Activated CD8-positive, alpha-beta memory T cell treated with anti-CD3 and anti-CD28 coated beads for 1 hour (primary cell): ENCODE measurements at places on chromosomes 11 and 22.

DNA sequence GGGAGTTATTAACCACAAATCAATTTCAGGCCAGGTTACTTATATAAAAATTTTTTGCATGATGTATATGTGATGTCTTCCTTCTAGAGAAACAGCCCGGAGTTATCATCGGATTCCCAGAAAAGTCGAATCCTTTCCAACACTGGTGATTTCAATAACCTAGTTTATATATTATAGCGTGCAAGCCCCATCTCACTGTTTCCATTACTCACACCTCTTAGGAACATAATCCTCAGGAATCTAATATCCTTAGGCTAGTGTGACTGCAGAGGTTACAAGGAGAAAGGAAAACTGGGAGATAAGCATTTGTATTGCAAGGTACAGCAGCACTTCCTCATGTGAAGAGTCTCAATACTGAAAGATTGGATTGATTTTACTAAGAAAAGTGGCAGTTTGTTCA is 20.3 kb downstream of the ARHGAP20 start:
- no peak for DNase-seq

DNA sequence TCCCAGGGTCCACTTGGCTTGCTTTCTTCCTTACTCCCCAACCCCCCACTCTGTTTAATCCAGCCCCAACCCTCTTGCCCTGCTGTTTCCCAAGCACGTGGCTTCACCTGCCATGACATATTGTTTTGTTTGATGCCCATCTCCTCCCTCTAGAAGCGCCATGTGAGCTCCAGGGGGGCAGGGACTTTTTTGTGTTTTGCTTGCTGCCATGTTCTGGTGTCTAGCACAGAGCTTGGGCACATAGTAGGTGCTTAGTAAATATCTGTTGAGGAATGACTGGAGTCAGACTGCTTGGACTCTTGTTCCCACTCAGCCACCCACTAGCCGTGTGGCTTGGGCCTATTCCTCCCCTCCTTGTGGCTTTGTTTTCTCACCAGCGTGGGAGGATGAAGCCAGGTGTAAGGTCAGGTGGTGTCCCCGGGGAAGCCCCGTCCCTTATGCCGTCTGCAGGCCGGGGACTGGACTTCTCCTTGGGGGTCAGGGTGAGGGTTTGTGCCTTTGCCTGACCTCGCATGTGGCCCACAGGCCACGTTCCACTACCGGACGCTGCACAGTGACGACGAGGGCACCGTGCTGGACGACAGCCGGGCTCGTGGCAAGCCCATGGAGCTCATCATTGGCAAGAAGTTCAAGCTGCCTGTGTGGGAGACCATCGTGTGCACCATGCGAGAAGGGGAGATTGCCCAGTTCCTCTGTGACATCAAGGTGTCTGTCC is 3.8 kb downstream of the AIP start:
- no peak for DNase-seq

DNA sequence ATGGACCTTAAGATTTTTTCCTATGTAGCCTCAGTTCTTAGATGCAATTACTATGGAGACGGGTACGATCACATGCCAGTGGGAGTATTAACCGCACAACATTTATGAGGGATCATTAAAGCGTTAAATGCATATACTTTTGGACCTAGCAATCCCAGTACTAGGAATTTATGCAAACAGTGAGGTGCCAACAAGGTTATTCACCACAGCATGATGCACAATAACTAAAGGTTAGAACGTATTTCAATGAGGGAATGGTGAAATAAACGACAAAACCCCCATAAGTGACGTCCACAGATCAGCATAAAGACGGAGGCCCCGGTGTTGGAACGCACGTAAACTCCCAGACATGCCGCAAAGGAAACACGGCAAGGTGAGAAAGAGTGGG is 539 bp downstream of the SIRT3 start:
- DNase-seq, result no peak

- no peak for DNase-seq
These were observed 115.6 kb downstream of the DSCAML1 start for GRCh38 chr11:117681438-117681837.

GRCh38 chr11:64759722-64760719 is at the start of gene PYGM:
PYGM (minus strand) TSS chr11:64759974; CDS start chr11:64759898, 76 bp downstream.
- no peak for DNase-seq

- DNase-seq, result no peak
These were observed 65.6 kb downstream of the IGLL1 start for GRCh38 chr22:23514322-23515038.

DNA sequence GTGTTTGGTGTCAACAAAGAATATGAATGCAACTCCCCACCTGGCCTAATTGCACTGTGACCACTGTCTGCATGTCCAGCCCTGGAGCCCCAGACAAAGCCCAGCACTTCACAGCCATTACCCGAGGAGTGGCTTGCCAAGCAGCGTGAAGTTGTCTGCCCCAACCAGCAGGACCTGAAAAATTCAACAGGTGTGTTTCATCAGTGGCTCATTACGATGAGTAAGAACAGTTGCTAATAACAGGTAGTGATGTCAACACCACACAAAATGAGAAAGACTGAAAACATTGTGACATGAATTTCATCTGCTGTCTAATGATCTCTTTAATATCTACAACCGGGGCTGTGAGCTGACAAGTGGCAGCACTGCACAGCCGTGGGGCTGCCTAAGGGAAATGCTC is 10.3 kb downstream of the MRPL21 start:
- no peak for DNase-seq

DNA sequence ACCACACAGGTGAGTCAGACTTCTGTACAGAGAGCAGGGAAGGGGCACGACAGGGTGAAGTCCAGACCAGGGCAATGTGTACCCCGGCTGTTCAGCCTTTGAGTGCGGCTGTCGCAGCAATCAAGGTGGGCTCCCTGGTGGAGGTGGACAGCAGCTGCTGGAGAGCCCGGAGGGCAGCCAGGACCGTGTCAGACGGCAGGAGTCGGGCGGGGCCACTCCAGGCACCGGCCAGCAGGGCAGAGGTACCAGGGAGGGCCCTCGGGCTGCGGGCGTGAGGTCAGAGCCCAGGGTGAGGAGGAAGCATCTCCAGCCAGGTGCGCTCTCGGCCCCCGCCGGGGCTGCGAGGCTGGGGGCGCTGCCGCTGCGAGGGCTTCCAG is 802 bp upstream of the PIM3 start:
- DNase-seq, result no peak

- DNase-seq, result no peak
These were observed 5.7 kb downstream of the FTH1 start for GRCh38 chr11:61961570-61962212.

- DNase-seq, result no peak
These were observed 457 bp downstream of the RNF141 start for GRCh38 chr11:10540546-10540914.

GRCh38 chr11:63839508-63840355 is 822 bp downstream of the MARK2 start:
- no peak for DNase-seq

DNA sequence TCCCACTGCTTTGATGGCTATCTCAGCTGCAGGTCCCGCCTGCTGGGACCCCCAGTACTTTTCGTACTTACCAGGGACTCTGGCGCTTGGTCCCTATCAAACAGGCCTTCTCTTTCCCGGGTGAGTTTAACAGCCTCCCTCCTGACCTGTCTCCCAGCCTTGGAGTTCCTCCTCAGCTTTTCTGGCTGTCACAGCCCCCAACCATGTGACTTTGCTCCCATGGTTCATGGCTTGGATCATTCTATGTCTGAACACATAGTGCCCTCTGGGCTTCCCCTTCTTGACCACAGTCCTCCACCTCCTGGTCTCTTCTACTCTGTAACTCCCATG is 56.9 kb downstream of the PARVA start:
- DNase-seq, result no peak

DNA sequence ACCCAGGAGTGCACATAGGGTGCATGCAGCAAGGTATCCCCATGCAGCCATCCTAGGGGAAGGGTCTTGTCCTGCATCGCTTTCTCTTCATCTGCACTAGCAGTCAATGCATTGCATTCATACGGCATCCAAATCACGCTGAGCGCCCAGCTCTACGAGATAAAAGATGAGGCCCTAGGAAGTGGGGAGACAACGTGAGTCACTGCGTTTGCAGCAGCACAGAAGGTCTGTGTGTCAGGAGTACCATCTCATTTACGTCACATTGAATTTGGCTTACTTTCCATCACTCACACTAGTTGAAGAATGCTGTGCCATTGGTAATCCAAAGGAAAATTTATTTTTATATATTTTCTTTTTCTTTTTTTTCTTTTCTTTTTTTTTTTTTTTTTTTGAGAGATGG is 2.5 kb upstream of the ST14 start:
- DNase-seq, result no peak

DNA sequence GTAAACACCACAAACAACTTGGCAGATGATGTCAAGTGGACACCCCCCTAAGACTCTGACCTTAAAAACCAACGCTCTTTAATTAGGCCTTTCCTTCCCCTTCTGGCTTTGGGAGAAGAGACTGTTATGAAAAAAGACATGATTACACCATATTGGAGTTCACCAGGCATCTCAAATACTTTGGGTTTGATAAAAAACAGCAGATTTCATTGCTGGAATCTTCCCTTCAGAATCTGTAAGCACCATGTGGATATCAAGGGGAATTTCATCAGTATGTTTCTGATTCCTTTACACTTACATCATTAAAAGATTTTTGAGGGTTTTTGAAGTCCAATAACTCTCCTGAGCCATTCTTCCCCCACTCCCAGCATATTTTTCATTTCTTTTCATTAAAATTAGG is 85.6 kb downstream of the KIRREL3 start:
- no peak for DNase-seq

- no peak for DNase-seq
These were observed 9.2 kb upstream of the SERPIND1 start for GRCh38 chr22:20764729-20765128.

DNA sequence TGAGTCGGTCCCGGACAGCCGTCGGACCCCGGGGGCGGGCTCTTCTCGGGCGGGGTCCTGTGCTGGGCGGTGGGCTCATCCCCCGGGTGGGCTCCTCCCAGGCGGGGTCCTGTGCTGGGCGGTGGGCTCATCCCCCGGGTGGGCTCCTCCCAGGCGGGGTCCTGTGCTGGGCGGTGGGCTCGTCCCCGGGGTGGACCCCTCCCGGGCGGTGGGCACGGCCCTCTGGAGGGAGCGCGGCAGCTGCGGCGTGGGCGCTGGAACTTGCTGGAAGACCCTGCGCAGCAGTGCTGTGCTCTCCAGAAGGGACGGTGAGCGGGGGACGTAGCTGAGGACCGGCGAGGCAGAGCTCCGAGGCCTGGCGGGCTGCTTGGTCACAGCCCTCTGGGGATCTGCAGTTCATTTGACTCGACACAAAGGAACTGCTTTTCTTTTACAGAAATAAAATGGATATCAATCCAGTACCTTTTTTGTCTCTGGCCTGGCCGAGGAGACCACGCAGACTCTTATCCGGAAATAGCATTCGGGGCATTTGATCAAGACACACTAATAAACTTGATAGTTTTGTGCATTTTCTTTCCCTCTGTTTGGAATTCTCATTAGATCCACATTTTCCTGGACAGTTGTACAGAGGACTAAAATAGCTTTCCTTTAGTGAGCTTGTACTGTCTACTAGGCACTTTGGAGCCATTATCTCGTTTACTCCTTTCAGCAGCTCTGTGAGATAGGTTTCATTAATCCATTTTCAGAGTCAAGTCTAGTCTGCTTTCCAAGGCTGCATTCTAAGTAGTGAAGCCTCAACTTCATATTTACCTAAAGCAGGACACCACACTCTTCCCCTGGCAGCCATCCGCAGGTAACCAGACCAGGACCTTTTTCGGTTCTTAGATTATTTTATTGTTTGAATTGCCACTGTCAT is 812 bp downstream of the JAM3 start:
- DNase-seq, result no peak

DNA sequence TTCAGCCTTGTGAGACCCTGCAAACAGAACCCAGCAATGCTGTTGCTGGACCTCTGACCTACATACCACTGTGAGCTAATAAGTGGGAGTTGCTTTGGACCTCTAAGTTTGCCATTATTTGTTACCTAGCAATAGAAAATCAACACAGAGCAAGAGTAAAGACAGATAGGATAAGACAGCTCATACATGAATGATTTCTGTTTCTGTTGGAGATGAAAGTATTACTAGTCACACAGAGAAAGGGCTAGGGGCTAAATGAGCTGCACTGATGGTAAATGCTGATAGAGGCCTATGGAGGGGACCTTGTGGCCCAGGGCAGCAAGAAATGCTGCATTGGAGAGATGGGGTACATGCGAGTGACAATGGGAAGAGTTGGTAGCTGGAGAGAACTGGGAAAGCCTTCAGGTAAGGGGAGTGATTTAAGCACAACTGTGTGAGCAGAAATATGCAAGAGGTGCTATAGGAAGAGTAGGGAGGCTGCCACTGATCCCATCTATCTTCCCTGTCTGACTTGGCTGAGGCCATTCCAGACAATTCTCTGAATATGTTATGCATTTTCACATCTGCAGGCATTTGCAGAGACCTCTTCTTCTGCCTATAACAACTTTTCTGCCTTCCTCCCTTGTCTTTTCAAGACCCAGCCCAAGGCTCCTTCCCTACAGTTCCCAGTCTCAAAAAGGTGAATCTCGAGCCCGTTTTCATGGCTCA is 46.1 kb upstream of the SYN3 start:
- no peak for DNase-seq

- no peak for DNase-seq
These were observed 28.7 kb upstream of the CBX6 start for GRCh38 chr22:38900677-38901076.
